ENCODE measurements at places on chromosomes 6 and 20. TPM values are rescaled to one million over a fixed set of nuclear protein-coding genes. Genes with fewer than 3 reads are reported as not detected.

C20orf144 gene
- total RNA-seq: 0.16 TPM

KCNK16 gene
- total RNA-seq: not detected

TTLL9 gene
- not detected for total RNA-seq

RAET1G gene
- not detected for total RNA-seq

SIRPD gene
- not detected for total RNA-seq

SLC24A3 gene
- total RNA-seq: not detected

ENTPD6 gene
- 44.2 TPM for total RNA-seq

TINAG gene
- total RNA-seq: not detected

SLC17A3 gene
- not detected for total RNA-seq

LY6G6C gene
- total RNA-seq: not detected

HTR1E gene
- total RNA-seq: not detected

ADRM1 gene
- total RNA-seq: 159 TPM

HLA-DOB gene
- 0.97 TPM for total RNA-seq

PDE7B gene
- 0.24 TPM for total RNA-seq

MYT1 gene
- not detected for total RNA-seq

MDFI gene
- not detected for total RNA-seq

HLA-DOA gene
- total RNA-seq: 6.7 TPM
